ENCODE measurements at places on chromosomes 6 and 20. TPM values are rescaled to one million over a fixed set of nuclear protein-coding genes. Genes with fewer than 3 reads are reported as not detected.

- no peak for DNase-seq
Observed at GRCh38 chr6:91606148-91606901, 1019.5 kb upstream of the MAP3K7 start.

DNA sequence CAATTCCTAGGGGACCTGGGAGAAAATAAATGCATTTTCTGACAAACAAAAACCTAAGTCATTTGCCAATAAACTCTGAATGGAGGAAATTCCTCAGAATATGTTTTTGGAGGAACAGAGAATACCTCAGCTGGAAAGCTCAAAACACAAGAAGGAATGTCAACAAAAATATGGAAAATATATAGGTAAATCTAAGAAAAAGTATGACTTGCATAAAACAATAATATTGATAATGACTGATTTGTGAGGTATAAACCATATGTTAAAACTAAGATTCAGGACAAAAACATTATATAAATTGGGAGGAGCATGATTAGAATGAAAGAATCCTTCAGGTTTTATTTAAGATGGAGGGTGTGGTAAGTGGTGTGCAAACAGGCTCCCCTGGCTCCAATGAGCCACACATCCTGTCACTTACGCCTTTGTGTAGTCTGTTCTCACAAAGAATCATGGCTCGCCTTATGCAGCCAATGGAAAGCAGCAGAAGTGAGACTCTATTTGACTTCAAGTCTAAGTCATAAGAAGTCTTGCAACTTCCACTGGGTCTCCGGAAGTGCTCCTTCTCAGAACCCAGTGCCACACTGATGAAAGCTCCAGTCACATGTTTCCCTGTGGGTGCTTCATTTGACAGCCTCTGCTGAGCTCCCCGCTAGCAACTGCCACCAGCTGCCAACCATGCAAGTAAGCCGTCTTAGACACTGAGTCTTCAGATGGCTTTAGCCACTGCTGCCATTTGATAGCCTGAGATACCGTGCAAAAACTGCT lies 8.1 kb downstream of the CFAP61 start:
- no peak for DNase-seq

GRCh38 chr6:76862936-76863335 lies 600.4 kb downstream of the HTR1B start:
- DNase-seq: no peak

DNA sequence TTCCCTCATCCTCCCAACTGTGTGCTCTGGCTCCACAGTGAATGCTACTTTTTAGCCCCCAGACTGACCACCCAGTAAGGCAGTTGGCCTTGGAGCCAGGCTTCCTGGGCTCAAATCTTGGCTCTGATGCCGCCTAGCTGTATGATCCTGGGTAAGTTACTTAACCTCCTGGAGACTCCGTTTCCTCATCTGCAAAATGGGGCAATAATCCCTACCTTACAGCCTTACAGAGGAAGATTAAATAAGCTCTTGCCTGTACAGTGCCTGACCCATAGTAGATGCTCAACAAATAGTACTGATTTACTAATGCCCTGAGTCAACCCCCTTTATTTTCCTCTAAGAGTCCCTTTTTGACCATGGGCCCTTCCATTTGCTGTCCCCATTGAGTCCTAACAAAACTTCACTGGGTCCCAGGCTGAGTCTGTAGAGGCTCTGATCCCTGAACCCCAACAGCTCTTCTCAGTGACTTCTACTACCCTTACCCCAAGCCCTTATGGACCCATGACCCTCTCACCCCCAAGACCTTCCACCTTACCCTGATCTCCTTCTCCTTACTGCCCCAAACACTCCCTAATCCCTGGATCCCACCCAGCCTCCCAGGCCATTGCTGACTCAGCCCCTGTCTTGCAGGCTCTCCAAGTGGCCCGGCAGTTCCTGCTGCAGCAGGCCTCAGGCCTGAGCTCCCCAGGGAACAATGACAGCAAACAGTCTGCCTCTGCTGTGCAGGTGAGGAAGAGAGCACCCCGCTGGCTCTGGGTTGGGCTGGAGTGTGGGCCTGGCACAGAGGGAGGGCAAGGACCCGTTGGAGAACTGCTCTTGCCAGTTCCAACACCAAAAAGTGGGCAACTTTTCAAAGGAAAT lies 31.4 kb downstream of the FOXP4 start:
- DNase-seq: no peak

- DNase-seq: no peak
Observed at GRCh38 chr6:53439556-53439955, 90.8 kb upstream of the ELOVL5 start.

DNA sequence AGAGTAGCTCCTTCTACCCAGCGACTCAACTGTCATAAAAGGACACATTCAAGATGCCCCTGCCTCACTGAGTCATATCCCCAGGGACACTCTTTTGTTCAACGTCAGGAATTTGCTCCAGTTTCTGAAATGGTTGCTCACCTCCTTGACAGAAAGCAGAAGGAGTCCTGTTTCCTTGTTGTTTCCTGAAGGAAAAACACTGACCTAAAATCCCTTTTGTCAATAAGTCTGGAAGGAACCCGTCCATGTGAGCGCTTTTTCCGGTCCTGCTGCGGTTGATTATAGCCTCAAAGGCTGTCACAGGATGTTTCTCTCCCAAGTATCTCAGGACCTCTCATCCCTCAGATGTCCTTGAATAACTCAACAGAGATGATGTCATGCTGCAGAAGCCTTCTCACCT lies 113.6 kb upstream of the PLEKHG1 start:
- no peak for DNase-seq

DNA sequence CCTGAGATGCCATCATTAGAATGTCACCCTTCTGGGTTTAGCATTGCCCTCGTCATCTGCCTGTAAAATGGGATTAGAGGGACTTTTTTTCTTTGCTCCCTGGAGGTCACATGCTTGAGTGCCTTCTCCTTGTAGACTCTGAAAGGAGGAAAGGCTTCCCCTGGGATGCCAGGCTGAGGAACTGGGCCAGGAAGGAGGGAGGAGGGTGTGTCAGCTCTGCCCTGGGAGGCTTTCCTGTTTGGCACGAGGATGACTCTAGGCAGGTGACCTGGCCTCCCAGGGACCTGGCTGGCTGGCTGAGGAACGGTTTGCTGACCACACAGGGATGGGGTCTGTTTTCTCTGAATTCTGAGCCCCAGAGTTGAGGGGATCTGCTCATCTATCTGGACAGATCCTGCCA lies 137.9 kb upstream of the RNF24 start:
- no peak for DNase-seq

- DNase-seq: no peak
Observed at GRCh38 chr6:90818163-90818562, 231.3 kb upstream of the MAP3K7 start.

GRCh38 chr20:59984541-59984940 lies 26.3 kb downstream of the CDH26 start:
- DNase-seq: no peak

GRCh38 chr6:70160276-70160675 lies 142.6 kb downstream of the COL9A1 start:
- DNase-seq: peak; percentile 43

- no peak for DNase-seq
Observed at GRCh38 chr20:31764641-31765305, 25.7 kb downstream of the TPX2 start.

- DNase-seq: no peak
Observed at GRCh38 chr6:35417979-35418661, 34.0 kb upstream of the FANCE start.

- DNase-seq: no peak
Observed at GRCh38 chr6:151385177-151385576, 6.2 kb downstream of the ZBTB2 start.

DNA sequence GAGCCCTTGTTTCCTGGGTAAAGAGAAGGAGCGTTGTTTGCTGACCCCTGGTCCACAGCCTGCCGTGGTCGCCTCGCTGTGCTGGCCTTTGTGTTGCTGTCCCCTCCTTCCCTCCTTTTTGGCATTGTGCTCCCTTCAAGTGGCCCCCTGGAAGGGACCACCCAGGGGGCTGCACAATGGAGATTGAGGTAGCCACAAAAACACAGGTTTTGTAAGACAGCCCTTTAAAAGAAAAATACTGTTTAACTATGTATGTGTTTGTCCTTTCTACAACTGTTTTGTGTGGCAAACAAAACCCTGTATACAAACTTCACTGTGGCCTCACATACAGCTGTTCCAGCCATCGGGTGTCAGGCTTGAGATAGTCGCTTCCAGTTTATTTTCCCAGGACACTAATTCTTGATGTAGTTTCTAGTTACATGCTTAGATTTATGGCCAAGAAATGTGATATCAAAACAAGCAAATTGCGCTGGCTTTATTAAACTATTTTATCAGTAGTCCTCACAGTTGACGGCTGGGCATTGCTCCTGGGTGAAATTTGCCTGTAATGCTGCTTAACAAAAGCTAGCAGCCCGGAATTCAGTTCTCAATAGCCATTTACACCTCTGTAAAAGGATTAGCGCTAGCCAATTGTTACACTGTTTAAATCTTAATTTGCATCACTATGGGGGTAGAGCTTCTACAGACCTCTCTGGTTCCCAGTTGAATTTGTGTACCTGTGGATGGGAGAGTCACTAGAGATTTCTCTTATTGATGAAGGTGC lies 64.1 kb downstream of the KIZ start:
- peak; percentile 9 for DNase-seq

- DNase-seq: peak; percentile 75
Observed at GRCh38 chr6:39088331-39088730, 26.7 kb downstream of the SAYSD1 start.

DNA sequence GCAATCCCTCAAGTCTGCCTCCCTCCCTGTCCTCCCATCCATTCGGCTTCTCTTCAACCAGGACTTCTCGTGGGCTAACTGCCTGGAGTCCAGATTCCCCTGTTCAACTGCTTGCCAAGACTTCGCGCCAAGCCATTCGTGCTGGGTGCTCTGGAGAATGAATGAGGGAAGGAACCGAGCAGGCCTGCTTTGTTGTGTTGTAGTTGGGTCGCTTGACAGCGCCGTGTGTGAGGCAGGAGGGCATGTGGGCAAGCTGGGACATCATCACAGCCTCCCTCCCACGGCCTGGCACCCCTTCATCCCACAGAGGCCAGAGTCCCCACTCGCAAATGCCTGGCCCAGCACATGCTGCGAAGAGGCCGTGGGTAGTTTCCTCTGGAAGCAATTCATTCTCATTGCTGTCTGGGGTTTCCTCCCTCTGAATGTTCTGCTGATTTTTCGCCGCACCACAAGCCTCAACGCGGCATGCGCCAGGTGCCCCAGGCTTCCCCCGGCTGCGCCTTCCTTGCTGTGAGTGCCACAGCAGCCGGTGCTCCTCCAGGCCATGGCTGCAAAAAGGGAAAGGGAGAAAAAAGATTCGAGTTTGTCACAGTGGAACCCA lies 336.0 kb downstream of the QKI start:
- no peak for DNase-seq

DNA sequence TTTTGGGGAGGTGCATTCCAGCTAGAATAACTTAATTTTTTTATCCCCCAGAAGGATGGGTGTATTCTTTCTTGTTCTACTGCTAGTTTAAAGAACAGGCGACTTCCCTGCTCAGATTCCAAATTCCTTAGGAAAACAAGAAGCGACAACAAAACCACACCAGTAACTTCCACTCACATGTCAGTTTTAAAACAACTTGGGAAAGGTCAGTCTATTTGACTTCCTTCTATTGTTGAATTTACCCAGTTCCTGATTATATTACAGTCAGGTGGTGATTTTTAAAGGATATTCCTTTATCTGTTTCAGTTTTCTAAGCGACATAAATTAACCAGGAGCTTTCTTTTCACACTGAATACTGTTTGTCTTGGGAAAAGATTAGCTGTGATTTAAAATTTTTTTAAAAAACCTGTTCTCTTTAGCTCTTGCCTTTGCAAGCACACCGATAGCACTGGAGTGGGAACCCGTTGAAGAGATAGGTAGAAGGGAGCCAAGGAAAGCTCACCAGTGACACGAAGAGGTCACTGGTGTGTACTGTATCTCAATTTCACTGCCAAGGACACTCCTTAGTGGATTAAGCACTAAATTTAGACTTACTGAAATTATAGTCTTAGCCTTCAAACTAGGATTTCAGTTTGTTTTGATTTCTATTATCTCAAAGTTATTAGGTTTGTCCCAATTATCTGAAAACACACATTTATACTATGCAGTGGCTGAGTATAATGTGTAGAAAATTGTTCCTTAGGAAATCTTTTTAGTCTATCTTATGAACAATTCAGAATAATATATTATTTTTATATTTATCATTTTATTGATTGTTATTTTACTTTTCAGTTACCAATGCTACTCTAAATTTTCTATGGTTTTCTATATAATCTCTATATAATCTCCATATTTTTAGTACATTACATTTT lies 22.3 kb downstream of the MARCKS start:
- DNase-seq: peak; percentile 54

DNA sequence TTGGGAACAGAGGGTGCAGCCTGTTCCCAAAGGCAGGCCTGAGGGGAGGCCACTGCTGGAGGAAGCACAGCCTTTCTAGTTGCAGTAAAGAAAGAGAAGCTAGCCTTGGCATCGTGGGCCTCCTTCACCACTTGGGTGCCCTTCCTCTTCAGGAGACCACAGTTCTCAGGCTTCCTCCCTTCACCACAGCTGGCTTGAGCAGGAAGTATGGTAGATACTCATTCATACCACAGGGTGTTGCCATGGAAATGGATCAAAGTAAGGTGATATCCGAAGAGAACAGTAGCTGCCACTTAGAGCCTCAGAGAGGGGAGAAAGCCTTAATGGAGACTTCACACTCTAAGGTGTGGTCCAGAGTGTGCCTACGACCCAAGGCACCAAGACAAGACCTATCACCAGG lies 120.4 kb upstream of the RIPOR2 start:
- DNase-seq: no peak

DNA sequence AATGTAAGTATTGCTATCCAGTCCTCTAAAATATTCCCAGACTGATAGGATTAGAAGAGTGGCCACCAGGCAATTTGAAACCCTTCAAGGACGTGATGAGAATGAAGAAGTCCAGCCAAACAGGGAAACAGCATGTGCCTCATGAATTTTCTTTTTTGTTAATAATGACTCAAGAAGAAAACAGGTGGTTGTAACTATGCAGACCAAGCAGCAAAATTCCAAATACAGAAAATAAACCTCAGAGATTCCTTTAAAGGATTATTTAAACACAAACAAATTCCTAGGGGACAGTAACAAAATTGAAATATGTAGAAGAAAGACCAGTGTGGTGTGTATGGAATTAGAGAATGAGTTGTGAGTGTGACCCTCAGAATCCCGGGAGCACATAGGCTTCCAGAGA lies 239.2 kb downstream of the KCNQ5 start:
- no peak for DNase-seq

DNA sequence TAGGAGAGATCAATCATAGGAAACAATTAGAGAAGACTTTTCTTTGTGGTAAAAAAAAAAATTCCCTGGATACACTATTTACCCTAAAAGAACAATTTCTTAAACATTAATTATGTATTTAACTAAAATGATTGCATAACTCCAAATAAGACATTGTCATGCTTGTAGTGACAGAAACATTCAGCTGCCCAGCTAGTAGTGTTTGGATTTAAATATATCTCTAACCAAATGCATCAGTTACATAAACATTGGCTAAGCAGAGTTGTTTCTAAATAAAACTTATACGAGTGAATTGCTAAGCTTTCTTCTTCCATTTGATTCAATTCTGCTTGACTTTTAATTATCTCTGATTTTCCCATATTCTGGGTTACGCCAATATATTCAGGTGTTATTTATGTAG lies 23.7 kb downstream of the MLIP start:
- DNase-seq: peak; percentile 2

- DNase-seq: no peak
Observed at GRCh38 chr6:69422475-69422874, 374.3 kb downstream of the LMBRD1 start.

The TCF15 gene
- 1.3 TPM for polyA plus RNA-seq

The HCRTR2 gene
- not detected for polyA plus RNA-seq

The APOM gene
- polyA plus RNA-seq: 6.3 TPM

The CGA gene
- polyA plus RNA-seq: 4.6 TPM

The DNAH8 gene
- 0.03 TPM for polyA plus RNA-seq

All from right lung (tissue), 10 donors.